ENCODE measurements at places on chromosomes 5 and 9.

DNA sequence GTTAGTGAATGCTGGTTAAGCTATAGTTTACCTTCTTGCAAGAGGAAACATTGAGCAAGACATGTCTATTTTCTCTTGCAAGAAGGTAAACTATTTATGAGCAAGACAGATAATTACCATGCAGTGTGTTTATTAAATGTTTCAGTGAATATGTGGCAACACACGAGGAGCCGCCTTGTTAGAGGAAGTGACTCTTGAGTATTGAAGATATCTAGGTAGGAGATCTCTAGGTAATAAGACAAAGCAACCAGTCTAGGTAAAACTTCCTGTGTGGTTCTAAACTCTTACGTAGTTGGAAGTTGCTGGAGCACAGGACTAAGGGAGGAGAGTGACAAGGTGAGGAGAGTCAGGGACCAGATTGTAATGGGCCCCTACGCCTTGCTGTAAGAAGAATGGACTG is 16.8 kb downstream of the SKP2 start:
- no peak for DNase-seq

DNA sequence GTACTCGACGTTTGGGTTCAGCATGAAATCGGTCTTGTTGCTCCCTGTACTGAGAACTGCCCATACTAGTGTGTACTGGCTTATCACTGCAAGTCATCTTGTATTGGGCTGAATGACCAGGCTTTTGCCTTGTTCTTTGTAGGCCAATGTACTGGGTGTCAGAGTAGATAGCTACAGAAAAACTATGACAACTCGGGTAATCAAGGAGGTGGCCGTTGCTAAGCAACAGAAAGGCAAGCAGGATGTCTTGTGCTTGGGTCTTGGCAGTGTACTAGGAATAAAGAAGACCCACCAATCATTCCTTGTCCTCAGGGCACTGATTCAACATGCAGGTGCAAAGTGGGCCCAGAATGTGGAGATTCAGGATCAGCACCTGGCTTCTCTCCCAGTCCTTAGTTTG is 11.9 kb upstream of the SHISAL2B start:
- no peak for DNase-seq

GRCh38 chr5:72295539-72295938 is 24.5 kb downstream of the MRPS27 start:
- no peak for DNase-seq

DNA sequence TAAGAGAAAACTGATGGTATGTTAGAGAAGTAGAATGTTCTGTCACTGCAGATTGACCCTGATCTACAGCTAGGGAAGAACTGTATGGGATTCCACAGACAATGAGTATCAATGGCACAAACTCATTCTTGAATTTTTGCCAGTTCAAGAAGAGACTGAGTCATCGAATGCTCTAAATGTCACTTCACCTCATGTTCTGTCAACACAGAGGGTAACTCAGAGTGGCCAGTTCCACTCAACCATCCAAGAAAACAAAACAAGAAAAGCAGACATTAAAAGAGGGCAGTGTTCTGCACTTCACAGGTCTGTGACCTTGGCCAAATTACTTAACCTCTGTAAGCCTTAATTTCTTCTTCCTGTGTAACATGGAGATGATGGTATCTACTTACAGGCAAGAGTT is 132.2 kb upstream of the HMHB1 start:
- DNase-seq = no peak

DNA sequence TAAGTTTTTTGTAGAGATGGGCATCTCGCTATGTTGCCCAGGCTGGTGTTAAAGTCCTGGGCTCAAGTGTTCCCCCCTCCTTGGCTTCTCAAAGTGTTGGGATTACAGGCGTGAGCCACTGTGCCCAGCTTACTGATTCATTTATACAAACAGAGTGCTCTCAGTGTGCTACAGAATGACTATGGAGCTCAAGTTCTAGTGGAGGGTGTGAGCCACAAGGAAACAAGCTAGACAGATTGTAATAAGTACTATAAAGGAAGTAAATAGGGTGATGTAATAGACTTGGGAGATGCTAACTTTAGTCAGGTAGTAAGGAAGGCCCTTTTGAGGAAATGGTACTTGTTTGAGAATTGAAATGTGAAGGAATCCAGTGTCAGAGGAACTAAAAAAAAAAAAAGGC is 1.7 kb upstream of the TMEM267 start:
- no peak for DNase-seq

GRCh38 chr5:33662722-33663427 is 222.1 kb downstream of the TARS1 start:
- DNase-seq = no peak

DNA sequence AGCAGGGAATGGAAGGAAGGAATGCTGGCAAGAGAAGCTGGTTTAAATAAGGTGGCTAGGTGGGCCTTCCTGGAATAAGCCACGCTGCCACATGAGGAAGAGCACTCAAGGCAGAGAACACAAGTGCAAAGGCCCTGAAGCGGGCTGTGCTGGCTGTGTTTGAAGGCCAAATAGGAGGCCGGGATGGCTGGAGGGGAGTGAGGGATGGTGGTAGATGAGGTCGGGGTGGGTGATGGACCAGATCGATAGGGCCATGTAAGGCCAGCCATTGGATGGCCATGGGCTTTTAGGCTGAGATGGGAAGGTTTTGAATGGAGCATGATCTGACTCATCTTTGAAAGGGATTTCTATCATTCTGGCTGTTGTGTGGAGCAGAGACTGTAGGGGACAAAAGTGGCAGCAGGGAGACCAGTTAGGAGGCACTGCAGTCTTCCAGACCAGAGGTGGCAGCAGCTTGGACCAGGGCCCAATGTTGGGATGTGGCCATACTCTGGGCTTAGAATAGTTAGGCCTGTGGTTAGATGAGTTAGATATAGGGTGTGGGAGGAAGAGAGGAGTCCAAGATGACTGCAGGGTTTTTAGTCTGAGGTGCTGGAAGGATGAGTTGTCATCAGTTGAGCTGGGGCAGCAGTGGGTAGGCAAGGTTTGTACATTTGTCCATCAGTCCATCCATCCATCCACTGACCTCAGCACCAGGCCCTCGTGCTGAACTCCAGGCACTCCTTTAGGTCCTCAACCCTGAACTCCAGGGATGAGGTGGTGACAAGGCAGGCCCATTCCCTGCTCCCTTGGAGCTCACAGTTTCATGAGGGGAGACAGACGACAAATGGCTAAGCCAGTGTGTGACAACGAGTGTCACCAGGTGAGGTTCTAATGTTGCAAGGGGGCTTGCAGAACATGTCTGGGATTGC is 30.3 kb downstream of the NDST1 start:
- DNase-seq = no peak

- DNase-seq = no peak
Observed at GRCh38 chr5:91018200-91018599, 364.9 kb downstream of the ARRDC3 start.

DNA sequence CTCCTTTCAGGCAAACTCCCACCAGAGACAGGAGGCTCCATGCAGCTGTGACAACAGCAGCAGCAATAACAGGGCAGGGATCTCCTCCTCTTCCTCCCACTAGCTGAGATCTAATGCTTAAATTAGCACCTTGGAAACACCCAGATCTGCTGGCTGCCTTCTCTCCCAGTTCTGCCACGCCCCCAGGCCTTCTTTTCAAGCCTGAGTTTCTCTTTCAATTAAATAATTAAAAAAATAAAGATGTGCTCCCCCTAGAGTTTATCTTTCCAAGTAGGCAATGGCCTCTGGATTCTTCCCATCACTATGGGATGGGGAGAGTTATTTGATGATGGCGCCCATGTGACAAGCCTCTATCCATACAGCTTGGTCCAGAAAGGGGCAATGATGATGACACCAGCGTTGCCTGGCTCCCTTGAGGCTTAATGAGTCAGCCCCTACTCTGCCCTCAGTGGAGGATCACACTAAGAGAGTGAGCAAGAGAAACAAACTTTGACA is 3.8 kb downstream of the FAM219A start:
- DNase-seq = no peak

DNA sequence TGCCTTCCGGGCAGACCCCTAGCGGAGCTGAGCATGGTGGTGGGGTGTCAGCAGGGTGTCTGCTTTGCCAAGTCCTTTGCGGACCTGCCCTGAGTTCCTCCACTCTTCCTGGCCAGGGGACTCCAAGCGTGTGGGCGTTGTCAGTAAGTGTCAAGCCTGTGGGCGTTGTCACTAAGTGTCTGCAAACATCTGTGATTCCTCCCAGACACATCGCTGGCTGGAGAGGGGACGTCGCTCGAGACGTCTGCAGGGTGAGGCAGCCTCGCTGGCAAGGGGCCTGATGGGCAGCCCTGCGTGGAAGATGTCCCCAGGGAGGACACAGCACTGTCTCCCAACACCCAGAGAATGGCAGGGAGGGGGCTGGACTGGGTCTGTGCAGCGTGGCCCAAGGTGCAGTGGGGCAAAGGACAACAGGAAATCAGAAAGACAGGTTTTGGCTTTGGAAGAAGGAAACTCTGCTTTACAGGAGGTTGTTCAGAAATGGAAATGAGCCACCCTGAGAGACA is 28.8 kb downstream of the ADAMTSL2 start:
- no peak for DNase-seq

DNA sequence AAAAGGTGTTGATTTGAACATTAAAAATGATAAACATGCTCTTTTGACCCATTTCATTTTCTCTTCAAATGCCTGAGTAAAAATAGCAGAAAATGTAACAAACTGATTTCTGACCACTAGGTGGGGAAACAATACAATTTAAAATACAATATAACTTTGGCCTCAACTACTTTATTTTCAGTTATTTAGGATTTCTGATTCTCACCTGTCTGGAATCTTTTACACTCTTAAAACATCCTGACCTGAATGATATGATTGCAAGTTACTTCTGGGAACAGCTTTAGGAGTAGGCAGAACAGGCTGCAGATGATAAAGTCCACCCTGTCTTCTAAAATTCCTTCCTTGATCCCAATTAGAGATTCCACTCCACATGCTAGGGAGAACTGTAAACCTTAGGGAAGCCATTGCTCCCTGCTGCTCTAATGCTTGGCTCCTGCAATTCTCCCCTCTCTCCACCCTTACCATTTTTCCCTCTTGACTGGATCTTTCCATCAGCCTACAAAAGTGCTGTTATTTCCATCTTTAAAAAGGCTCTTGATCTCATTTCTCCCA is 70.3 kb downstream of the FYB1 start:
- DNase-seq = no peak

DNA sequence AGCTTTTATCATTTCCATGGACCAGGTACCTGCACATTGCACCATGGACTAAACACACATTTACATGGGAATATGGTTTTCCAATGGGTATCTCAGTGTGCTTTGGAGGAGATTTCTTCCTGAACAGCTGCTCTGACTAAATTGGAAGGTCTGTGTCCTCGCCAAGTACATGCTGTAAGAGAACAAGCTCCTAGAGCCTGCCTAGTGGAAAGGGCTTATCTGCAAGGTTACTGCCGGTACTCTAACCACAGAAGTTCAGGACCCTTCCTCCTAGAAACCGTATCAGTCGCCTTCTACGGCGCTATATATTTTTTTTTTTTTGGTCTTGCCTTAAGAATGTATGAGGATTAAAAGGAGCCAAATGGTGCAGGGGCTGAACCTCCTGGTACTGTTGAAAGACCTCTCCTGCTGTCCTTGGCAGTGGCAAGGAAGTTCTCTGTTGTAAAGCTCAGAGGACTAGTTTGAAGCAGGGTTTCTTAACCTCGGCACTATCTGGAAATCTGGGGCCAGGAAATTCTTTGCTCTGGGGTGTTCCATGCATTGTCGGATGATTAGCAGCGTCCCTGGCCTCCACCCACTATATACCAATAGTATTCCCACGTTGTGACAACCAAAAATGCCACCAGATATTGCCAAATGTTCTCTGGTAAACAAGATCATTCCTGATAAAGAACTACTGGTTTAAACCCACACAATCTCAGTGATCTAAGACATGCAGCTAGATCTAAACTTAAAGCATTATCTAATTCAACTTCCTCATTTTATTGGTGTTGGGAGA is 107.4 kb downstream of the FBXO38 start:
- DNase-seq = no peak

- DNase-seq = no peak
Observed at GRCh38 chr9:35688558-35689541, 875 bp downstream of the TPM2 start.

GRCh38 chr5:180670586-180671359 is 21.4 kb upstream of the FLT4 start:
- peak; percentile 23 for DNase-seq

- no peak for DNase-seq
Observed at GRCh38 chr5:33166522-33166921, 274.2 kb upstream of the TARS1 start.

- no peak for DNase-seq
Observed at GRCh38 chr5:137708796-137709559, 26.9 kb downstream of the KLHL3 start.

GRCh38 chr5:159452480-159453167 is 122.3 kb upstream of the IL12B start:
- no peak for DNase-seq

- DNase-seq = no peak
Observed at GRCh38 chr9:37437621-37438020, 15.1 kb downstream of the GRHPR start.

GRCh38 chr5:139745800-139746690 is 49.6 kb upstream of the PSD2 start:
- DNase-seq = no peak

DNA sequence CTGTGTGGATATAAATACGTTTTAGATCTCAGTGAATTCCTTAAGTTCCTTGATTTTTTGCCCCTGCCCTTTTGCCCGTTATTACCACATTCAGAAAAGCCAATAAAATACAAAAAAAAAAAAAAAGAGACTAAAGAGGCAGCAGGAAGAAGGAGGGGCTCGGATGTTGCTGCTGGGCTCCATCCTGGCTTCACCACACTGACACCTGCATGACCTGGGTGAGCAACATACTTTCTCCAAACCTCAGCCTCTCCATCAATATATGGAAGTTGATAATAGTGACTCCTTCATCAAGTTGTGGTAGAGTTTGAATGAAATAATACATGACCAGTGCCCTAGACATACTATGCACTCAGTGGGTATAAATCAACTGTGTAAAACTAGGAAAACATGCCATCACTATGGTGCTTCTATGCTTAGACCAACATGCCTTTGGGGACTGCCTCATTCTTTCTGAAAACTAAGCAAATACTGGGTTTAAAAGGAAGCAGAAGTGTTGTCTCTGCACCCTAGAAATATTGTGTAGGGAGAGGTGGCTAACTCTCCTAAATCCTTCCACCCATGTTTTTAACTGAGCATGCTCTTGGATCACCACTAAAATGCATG is 243.0 kb downstream of the PIK3R1 start:
- no peak for DNase-seq

DNA sequence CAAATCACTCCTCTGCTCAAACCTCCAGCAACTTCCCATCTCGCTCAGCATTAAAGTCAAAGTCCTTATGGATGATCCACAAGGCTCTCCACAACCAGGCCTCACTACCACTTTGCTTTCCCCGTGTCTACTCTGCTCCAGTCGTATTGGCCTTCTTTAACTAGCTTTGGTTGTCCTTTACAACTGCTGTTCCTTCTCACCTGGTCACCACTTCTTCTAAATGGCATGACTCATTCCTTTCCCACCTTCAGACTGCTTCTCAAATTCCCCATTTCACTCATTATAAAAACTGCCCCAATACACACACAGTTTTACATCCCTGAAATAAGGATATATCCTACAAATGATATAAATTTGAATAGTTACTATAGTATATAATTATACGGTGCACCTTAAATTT is 30.4 kb downstream of the CERT1 start:
- no peak for DNase-seq

- DNase-seq = no peak
Observed at GRCh38 chr9:130321539-130321938, 56.0 kb downstream of the HMCN2 start.

Data from stimulated activated CD8-positive, alpha-beta memory T cell treated with anti-CD3 and anti-CD28 coated beads, Interleukin-15, amount 100 ng/mL, for 48 hours (primary cell).